Tibial nerve (tissue), 4 donors: ENCODE measurements at places on chromosomes 2 and 18.

DNA sequence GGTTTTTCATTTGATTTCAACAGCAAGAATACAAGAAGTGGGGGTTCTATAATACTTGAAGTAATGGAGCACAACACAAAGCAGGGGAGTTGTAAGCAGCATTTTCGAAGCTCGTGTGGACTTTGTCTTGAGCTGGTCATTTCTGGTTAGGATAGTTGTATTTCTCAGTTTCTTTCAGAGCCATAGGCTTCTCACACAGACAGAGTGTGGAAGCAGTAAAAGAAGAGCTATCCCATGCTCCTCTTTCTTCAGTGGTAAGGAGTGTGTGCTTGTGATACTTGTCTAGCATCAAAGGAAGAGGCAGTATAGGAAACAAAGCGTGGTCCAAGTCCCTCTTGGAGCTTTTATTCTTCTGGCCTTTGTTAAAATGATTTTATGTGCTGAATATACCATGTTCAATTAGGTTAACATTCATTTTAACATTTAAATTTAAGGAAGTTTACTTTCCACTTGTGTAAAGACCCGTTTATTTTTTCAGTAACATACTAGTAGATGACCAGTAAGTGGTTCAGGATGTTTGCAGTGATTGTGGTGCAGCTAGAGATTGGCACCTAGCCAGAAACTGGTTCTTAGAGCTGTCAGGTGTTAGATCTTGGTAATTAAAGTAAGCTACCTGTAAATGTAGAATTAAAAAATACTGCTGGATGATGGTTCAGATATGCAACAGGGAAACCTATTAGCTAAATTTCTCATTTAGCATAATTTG lies 14.6 kb downstream of the CCNYL1 start:
- H3K36me3 ChIP-seq, result no peaks in the 10 kb centered on the region
- no peak overlapping the region for H3K4me3 ChIP-seq
- peaks cover 5% of the 10 kb centered on the region for H3K4me1 ChIP-seq
- H3K27ac ChIP-seq, result no peak overlapping the region
- H3K27me3 ChIP-seq, result no peaks in the 10 kb centered on the region

DNA sequence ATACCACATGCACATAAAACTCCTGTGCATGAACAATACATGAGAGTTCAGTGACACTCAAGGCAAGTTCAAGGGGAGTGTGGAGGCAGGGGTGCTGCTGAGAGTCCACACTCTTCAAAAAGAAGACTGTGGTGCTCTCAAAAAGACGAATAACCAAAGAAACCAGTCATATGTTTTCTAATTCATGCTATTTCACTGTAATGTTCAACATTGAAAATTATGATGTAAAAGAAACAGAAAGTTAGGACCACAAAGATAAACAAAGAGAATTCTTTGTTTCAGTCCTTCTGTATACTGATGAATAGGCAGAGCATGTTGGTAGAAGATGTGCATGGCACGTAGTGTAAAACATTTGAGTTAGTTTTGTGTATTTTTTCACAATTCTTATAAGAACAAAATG lies 864.2 kb upstream of the LRATD1 start:
- no peak overlapping the region for H3K27ac ChIP-seq
- H3K36me3 ChIP-seq, result no peaks in the 10 kb centered on the region
- H3K4me1 ChIP-seq, result no peaks in the 10 kb centered on the region
- H3K4me3 ChIP-seq, result no peak overlapping the region
- H3K27me3 ChIP-seq, result no peaks in the 10 kb centered on the region

GRCh38 chr2:84850471-84850870 lies 30.4 kb downstream of the TRABD2A start:
- H3K27me3 ChIP-seq, result no peaks in the 10 kb centered on the region
- no peak for DNase-seq
- H3K4me1 ChIP-seq, result no peaks in the 10 kb centered on the region
- no peak overlapping the region for H3K4me3 ChIP-seq
- H3K27ac ChIP-seq, result no peak overlapping the region

- H3K27me3 ChIP-seq, result no peaks in the 10 kb centered on the region
- H3K4me1 ChIP-seq, result no peaks in the 10 kb centered on the region
- no peaks in the 10 kb centered on the region for H3K36me3 ChIP-seq
- DNase-seq, result no peak
- no peak overlapping the region for H3K4me3 ChIP-seq
- H3K27ac ChIP-seq, result no peak overlapping the region
Observed at GRCh38 chr2:168669151-168669550, 133.3 kb upstream of the NOSTRIN start.

GRCh38 chr2:39476524-39476923 lies 39.4 kb upstream of the MAP4K3 start:
- H3K27me3 ChIP-seq, result no peaks in the 10 kb centered on the region
- no peak for DNase-seq
- H3K27ac ChIP-seq, result no peak overlapping the region
